Stimulated activated CD4-positive, alpha-beta T cell treated with anti-CD3 and anti-CD28 coated beads, Interleukin-12 subunit alpha, Interleukin-12 subunit beta, amount 100 ng/mL, for 24 hours (primary cell): ENCODE measurements at places on chromosomes 1 and 21.

DNA sequence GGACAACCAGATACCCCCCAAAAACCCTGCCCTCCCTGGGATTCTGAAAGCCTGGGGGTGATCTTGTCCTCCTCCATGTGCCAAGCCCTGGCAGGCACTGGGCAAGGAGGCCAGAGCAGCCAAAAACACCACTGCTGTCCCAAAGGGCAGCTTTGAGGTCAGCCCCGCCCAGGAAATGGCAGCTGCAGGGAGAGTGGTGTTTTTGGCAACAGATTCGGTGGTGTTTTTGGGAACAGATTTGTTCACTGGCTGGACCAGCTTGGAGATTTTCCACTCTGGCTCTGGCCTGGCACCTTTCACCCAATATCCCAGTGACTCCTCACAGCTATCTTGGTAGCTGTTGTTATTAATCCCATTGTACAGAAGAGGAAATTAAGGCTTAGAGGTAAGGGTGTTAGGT, 34.7 kb downstream of the LRP8 start:
- no peak for DNase-seq

DNA sequence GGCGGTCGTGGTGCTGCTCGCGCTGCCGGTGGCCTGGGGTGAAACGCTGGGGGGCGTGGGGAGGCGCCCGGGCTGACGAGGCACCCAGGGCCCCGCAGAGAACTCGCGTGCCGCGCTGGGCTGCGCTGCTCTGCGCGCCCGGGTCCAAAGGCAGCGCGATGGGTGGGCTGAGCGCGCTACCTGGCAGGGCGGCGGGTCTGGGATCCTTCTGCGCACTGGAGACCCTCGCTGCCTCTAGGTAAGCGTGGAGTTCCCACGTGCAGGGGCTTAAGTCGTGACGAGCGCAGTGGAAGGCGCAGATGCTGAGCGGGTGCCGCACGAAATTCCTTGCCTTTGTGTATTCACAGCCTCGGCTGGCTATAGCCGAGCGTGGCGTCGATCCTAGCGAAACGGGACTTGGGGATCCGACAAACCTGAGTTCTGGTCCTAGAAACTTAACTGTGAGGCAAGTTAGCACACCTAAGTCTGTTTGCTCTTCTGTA, 24.6 kb downstream of the CR1L start:
- no peak for DNase-seq

- no peak for DNase-seq
These were observed 75.0 kb downstream of the RGL1 start for GRCh38 chr1:183879966-183880365.

DNA sequence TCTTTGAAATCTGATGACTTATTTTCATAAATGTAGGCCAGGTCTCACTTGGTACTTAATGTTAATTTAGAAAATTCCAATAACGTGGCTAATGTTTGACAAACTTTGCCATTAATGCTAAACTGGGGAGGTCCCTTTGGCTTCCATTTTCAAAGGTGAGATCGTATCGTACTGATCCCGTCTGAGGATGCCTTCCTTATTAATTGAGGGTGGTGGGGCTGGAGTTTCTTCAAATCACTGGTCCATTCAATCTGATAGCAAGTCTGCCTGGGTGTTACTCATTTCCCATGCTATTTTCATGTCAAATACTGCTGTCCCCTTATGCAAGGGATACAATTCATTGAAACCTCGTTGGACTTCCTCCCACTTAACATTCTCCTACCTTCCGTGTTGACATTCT, 327.1 kb downstream of the DISC1 start:
- no peak for DNase-seq

DNA sequence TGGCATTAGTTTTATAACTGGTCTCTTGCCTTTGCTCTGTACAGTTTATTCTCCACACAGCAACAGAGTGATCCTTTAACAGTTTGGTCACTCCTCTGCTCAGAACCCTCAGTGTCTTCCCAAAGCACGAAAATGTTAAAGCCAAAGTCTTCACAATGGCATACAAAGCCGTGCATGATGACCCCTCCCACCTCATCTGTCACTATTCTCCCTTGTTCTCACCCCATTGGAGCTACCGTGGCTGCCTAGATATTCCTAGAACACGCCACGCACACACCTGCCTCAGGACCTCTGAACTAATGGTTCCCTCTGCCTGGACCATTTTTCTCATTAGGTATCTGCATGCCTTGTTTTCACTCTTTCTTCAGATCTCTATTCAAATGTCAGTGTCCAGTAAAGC, 8.6 kb upstream of the SEMA4A start:
- no peak for DNase-seq
